ENCODE measurements at places on chromosomes 6 and 20. TPM values are rescaled to one million over a fixed set of nuclear protein-coding genes. Genes with fewer than 3 reads are reported as not detected.

DNA sequence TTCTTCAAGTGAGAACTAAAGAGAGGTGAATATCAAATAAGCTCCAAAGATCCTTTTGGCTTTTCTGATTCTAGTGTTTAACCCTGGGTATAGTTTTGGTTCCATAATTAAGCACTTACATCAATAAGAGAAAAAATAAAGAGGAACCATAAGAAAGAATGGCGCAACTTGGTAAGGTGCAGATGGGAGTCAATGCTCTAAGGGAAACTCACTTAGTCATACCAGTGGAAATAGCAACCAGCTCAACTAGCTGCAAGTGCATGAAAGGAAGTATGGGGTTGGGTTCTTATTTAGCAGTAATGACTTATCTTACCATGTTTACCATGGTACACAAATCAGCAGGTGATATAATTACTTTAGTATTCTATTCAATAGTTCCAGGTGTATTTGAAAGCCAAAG, 296.5 kb upstream of the RUNX2 start:
- no peak for DNase-seq

The ZBTB12 gene
- 2.2 TPM for total RNA-seq

The TFAP2A gene
- total RNA-seq: 24.6 TPM

DNA sequence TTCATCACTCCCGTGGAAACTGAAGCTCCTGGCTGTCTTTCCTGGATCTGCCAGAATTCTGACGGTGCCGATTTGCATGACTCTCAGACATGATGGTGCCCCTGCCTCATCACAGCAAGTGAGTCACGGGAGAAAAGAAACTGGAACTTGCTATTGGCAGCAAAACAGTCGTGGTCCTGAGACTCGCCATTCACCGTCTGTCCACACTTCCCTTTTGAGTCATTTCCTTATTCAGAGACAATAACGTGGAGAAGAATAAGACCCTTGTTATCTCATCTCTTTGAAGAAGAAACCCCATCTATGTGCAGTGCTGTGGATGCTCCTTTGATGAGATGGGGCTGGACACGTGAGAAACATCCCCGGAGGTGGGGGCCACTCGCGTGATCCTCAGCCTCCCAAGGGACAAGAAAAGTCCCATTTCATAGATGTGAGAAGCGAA, 4.2 kb downstream of the GPR31 start:
- peak; percentile 61 for DNase-seq

DNA sequence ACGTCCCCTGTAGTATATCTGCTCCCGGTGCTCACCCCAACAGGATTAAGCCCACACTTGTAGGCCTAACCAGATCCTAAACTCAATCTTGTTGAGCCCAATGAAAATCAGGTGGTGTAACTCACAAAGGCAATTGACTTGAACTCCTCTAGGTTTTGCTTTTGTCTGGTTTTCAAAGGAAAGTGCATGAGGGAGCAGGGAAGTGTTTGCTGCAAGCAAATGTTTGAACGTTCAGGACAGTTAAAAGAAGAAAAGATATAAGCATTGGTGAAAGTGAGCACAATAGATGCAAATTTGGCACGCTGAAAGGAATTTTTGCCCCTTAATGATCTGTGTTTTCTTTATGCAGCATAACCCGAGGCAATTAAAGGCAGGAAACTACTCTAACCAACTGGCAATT, 212.6 kb downstream of the PLCB1 start:
- no peak for DNase-seq

- peak; percentile 31 for DNase-seq
Measured at GRCh38 chr6:43286980-43287716, 10.9 kb upstream of the SLC22A7 start.

The RAB44 gene
- total RNA-seq: not detected

GRCh38 chr6:148517470-148517869, 174.8 kb downstream of the SASH1 start:
- DNase-seq: no peak

GRCh38 chr6:69816026-69816425, 19.2 kb upstream of the LMBRD1 start:
- no peak for DNase-seq

The MICB gene
- total RNA-seq: 4.9 TPM

- no peak for DNase-seq
Measured at GRCh38 chr20:63452821-63453523, 19.5 kb downstream of the KCNQ2 start.

The SIM1 gene
- not detected for total RNA-seq

GRCh38 chr20:57659517-57660180, 39.4 kb upstream of the ZBP1 start:
- DNase-seq: no peak

The SMOC2 gene
- total RNA-seq: 0.05 TPM

The ULBP1 gene
- total RNA-seq: not detected

The CST1 gene
- 48.3 TPM for total RNA-seq

DNA sequence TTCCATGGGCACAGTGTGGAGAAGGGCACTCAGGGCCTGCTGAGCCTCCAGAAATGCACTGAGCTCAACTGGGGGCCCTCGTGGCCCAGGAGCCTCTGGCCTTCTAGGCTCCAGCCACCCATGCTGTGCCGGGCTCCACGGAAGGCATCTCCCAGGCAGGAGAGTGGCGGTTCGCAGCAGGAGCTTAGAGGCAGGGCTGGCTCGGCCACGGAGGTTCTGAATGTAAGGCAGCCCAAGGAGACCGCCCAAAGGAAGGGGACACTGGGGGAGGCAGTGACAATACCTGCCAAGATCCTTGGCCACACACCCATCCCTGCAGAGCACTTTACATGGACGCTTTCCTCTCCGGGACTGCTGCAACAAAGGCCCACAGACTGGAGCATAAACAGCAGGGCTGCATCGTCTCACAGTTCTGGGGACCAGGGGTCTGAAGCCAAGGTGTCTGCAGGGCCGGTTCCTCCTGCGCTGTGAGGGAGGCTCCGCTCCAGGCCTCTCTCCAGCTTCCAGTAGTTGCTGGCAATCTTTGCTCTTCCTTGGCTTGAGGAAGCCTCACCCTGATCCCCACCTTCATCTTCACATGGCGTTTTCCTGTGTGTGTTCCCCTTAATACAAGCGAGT, 128.2 kb upstream of the CDH4 start:
- no peak for DNase-seq

DNA sequence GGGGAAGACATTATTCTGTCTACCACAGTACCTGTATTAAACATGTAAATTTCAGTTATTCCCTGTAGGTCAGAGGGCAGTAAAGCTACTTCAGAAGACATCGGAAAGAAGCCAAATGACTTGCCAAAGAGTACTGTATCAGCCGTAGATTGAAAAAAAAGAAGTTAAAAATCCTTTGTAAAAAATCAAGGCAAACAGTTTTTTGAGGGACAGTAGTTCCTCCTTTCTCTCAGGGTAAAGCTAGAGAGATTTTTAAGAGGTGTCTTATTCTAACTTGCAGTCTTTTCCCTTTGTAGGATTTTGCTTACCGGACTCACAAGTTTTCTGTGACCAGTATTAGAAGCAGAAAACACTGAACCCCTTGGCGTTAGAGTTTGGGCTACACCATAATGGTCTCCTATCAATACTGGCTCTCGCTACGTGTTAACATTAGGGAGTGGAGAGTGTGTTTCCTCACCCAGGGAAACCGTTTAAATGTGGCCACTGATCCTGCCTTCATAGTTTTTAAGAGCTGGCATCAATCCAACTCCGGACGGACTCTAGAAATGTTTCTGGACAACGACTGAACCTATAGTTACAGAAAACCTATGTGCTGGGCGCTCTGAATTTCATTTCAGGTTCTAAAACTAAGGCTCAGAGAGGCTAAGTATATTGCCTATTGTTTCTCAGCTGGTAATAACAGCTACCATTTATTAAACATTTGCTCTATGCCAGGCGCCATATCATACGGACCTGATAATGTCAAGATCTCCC, 1.3 kb upstream of the ASXL1 start:
- no peak for DNase-seq

DNA sequence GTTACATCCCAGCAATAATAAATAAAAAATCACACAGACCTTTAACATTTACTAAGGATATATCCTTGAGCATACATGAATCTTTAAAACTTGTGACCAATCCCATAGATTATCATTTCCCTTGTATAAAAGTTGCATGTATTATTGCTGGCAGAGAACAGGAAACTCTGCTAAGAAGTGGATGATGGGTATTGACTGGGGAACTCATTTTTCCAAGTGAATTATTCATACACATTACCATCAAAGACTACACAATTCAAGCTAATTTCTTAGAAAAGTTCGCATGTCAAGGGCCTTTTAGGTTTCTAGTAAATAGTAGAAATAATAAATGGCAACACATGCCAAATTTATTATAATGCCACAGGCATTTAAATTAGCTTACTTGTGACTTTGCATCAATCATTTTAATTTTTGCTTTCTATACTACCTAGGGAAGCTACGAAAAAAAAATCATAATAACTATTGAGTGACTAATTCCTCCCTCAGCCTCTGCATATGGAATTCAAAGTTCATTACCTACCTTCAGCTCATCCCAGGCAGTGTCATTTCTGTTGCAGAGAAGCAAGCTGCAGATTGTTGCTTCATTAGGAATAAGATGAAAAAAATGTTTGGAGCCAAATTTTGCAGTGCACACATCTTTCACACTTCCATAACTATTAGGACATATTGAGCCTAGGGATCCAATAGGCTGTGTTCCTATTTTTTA, 25.8 kb downstream of the MKKS start:
- no peak for DNase-seq

- no peak for DNase-seq
Measured at GRCh38 chr20:49587111-49587570, 19.2 kb upstream of the PTGIS start.

Data from SK-MEL-5 (cell line).